ENCODE measurements at places on chromosomes 11 and 22.

DNA sequence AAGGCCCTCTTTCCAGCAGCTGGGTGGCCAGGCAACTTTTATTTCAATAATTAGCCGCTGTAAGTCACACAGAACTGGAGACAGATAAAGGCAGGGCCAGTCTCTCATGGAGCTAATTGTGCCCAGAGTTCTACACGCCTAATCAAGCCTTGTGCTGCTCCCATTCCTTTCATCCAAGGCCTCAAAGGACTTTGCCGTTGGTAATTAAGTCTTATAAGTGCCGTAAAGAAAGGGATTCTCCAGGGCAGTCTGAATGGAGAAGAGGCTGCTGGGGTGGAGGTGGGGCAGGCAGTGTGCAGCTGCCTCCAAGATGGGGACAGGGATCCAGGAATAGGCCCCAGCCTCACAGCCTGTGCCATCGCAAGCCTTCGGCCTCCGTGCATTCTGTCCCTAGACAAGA, 357.9 kb downstream of the TENM4 start:
- DNase-seq = no peak

- no peak for DNase-seq
These were observed 173.3 kb downstream of the TBC1D22A start for GRCh38 chr22:46935506-46936377.

- DNase-seq = no peak
These were observed 20.5 kb upstream of the SLC17A6 start for GRCh38 chr11:22317656-22318055.

- no peak for DNase-seq
These were observed 87.2 kb upstream of the NAV2 start for GRCh38 chr11:19625438-19625837.

DNA sequence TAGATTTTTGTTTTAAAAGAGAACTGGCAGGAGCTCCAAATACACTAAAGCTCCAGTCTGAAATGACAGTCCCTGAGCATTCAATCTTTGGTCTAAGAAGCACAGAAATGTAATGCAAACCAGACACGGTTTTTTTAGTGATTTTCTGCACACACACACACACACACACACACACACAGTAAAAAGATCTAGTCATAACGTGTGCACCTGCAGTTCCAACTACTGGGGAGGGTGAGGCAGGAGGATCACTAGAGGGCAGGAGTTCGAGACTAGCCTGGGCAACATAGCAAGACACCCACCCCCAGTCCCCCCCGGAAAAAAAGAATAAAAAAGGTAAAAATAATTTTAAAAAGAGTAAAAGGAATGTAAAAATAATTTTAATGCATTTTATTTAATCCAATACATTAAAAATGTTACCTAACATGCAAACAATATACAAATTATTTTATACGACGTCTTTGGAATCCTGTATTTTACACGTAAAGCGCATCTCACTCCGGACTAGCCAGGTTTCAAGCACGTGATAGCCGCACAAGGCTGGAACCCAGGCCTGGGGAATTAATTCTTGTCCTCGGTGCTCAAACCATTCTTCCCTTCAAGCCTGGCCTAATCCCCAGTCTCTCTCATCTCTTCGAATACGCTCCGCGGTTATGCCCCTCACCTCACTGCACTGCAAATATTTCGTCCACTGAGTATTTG, 762 bp upstream of the TBC1D22A start:
- DNase-seq = no peak

- no peak for DNase-seq
These were observed 177.1 kb downstream of the HIPK3 start for GRCh38 chr11:33434294-33434693.

- no peak for DNase-seq
These were observed 116.0 kb upstream of the BID start for GRCh38 chr22:17890245-17890671.

Data from H54 (cell line).